Hypothalamus (tissue), 51 donors: ENCODE measurements at places on chromosomes 3 and 15.

GRCh38 chr3:151003029-151003767 is 30.7 kb upstream of the CLRN1 start:
- DNase-seq, result no peak

- no peak for DNase-seq
Observed at GRCh38 chr15:48086576-48086975, 34.2 kb upstream of the SLC24A5 start.

- no peak for DNase-seq
Observed at GRCh38 chr3:732326-732928, 360.4 kb upstream of the CNTN6 start.

DNA sequence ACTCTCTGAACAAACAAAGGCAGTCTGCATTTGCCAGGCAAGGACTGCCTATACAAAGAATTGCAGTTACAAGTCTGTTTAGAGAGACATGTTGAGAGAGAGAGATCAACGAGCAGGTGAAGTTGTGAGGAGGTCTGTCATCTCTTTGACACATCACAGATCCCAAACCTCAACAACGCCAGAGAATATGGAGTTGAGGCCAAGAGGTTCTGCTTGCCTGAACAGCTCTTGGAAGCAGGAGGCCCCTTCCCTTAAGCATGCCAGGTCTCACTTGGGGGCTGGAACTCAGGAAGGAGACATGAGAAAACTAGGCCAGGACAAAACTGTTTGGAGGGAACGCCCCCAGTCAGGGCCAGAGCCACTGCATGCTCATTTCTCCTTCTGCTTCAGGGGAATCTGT is 22.3 kb upstream of the MUSTN1 start:
- DNase-seq, result no peak

DNA sequence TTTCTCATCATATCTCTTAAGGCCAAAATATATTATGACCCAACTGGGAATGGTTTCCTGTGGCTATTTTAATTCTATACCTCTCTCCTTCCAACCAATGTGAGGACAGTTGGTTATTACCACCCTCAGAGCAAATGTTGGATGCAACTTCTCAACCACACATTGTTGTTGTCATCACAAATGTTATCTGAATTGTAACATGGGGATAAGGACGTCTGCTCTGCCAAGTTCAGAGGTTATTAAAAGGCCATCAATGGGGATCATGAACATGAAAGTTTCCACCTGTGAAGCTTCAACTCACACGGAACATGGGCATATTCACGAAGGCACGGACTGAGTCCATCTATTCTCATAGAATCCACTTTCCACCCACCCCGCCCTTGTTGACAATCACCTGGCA is 46.8 kb downstream of the MB21D2 start:
- no peak for DNase-seq

DNA sequence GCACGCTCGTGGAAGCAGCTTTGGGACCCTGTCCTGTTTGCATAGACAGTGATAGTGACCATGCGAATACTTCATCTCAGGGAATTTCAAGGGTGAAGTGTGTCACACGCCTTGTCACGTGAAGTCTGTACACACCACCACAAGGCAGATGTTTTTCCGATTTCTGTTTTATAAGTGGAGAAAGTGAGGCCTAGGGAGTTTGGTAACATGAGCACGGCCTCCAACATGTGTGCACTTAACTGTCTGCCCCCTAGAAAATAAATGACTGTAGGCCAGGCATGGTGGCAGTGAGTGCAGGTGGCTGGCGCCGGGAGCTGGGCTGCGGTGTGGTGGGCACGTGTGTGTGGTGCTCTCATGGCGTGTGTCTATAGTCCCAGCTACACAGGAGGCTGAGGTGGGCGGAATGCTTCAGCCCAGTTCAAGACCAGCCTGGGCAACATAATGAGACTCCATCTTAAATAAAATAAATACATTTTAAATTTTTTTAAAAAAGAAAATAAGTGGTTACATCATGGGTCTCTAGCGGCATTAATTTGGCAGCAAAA is 42.0 kb downstream of the WHAMM start:
- DNase-seq, result no peak

DNA sequence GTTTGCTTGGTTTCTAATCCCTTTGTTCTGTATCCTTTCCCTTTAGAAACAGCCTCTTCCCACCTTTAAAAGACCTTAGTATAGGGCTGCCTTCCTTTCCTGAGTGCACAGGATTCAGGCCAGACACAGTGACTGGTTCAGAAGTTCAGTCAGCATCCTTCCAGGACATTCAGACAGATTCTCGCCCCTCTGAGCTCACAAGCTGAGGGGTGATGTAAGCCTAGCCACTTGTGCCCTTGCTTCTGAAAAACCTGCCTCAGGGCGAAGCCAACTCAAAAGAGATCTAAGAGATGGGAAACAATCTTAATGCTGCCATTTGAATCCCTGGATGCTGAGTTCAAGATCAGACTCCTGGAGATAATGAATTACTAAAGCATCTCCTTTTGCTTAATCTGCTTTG is 6.7 kb upstream of the NSMCE3 start:
- no peak for DNase-seq

- no peak for DNase-seq
Observed at GRCh38 chr15:56886363-56886931, 32.0 kb upstream of the TCF12 start.

- DNase-seq, result no peak
Observed at GRCh38 chr3:55686426-55687254, 199.5 kb upstream of the WNT5A start.

DNA sequence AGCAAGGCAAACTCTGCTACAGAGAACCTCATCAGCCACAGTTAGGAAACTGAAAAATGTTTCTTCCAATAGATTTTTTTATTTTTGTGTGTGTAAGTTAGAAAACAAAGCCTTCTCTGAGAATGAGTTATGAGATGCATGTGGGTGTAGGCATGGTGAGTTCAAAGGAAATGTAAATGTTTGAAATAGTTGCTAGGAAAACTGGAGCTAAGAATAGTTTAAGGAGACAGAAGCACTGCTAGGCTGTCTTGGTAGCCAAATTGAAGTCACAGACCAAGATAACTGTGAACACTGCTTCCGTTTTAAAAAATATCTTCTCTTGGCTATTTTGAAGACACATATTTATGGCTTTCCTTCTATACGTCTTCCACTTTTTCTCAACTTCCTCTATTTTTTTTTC is 1501.2 kb upstream of the CADM2 start:
- DNase-seq, result no peak

GRCh38 chr15:52423852-52424251 is 104.8 kb downstream of the MYO5A start:
- DNase-seq, result no peak

DNA sequence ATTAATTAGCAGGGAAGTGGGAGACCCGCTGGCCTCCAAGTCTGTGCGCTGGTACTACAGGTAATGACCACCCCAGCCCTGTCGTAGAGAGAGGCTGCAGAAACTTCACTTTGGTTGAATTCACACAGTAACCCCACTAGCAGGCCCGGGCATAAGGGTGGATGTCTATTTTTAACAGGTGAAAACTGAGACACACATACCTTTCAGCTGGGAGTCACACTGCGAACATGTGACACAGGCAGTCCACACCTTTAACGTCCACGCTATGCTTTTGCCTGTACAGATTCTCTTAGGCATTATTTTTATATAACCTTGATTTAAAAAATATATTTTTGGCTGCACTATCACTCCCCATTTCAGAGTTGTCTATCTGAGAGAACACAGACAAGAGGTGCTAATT is 3.9 kb downstream of the LRRK1 start:
- no peak for DNase-seq

- no peak for DNase-seq
Observed at GRCh38 chr3:135268941-135269532, 474.0 kb downstream of the EPHB1 start.

GRCh38 chr3:36957862-36958686 is 13.2 kb upstream of the TRANK1 start:
- no peak for DNase-seq

GRCh38 chr3:122797291-122797690 is 2.4 kb downstream of the SLC49A4 start:
- no peak for DNase-seq

GRCh38 chr3:1661839-1662238 is 436.8 kb upstream of the CNTN4 start:
- no peak for DNase-seq

DNA sequence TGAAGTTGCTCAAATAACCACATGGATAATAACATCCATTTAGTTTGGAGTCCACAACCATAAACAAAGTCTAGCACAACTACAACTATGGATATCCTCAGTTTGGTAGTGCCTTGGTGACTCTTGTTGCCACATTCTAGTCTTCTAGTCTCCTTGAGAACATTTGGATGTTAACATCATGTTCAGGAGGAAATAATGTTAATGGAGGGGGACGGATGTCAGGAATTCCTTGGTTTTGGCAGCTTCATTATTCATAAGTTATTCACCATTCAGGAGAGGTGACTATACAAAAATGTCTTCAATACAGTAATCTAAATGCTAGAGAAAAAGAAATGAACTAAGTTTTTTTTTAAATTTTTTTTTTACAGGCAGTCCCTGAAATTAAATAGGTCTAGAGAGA is 26.4 kb upstream of the GABPB1 start:
- no peak for DNase-seq

GRCh38 chr3:98540346-98540745 is 8.6 kb downstream of the GPR15 start:
- no peak for DNase-seq

DNA sequence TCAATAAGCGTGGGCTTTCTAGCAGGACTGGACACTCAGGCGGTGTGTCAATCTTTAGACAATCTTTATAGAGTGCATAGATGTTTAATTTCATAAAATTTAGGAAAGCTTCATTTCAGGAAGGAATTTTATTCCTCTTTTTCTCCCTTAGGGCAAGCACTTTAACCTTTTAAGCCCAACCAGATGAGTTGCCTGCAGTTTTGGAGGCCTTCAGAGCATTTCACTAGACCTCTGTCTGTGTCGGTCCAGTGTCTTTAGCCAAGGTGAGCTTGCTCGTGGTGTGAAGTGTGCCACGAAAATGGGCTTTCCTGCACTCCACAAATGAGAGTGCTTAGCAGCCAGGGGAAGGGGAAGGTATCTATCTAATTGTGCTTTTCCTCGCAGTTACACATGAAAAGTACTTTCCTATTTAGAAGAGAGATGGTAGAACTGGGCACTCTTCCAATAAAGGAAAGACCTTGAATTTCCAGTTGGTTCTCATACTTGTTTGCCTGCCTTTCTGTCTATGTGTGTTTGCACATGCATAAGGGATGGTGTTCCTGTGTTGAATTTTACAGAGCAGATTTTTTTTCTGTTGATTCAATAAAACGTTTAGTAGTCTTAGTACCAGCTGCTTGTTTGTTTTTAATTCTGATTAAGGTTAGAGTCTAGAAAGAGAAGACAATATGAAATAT is 53.6 kb downstream of the FEZF2 start:
- DNase-seq, result no peak

- DNase-seq, result no peak
Observed at GRCh38 chr3:48367201-48367600, 4.8 kb upstream of the FBXW12 start.

- DNase-seq, result no peak
Observed at GRCh38 chr3:77459926-77460325, 420.0 kb downstream of the ROBO2 start.

DNA sequence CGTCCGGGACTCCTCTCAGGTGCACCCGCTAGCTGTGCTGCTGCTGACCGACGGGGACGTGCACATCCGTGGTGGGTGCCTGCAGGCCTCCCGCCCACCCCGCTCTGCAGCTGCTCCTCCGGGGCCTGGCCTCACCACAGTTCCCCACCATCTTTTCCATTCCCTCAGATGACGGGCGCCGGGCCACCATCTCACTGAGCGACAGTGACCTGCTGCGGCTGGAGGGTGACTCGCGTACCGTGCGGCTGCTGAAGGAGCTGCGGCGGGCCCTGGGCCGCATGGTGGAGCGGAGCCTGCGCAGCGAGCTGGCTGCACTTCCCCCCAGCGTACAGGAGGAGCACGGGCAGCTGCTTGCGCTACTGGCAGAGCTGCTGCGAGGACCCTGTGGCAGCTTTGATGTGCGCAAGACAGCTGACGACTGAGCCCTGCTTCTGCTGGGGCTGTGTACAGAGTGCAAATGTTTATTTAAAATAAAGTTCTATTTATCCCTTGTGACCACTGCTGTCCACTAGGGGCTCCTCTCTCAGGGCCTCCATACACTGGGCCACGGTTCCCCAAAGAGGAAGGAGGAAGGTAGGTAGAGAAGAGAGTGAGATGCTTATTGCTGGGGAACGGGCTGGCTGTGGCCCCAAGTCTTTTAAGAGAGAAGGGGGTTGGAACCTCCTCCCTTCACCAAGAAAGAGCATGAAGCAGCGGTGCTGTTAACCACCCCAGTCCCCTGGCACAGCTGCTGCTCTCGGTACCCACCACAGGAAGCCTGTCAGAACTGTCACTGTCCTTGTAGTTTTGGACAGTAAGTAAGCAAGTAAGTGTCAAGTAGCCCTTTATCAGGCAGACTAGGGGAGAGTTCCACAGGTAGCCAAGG is 47.0 kb downstream of the DHX30 start:
- DNase-seq, result no peak

GRCh38 chr3:165434516-165434915 is 238.3 kb upstream of the SLITRK3 start:
- DNase-seq, result no peak
